ENCODE measurements at places on chromosomes 1 and 21.

DNA sequence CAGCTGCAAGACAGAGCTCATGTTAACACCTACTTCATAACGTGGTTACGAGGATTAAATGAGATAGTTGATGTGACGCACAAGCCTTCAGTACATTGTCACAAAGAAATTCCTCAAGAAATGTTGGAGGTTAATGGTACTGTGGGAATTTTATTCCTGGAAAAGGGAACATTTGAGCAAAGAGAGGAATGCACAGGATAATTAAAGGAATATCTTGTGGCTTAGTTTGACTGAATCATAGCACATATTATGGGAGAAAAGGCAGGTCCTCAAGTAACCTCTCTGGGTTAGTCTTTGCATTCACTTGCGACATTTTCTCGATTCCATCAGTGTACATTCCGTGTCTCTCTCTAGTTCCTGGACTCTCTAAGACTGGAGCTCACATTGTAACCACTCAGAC, 300.2 kb upstream of the DUSP10 start:
- peak; percentile 28 for DNase-seq

DNA sequence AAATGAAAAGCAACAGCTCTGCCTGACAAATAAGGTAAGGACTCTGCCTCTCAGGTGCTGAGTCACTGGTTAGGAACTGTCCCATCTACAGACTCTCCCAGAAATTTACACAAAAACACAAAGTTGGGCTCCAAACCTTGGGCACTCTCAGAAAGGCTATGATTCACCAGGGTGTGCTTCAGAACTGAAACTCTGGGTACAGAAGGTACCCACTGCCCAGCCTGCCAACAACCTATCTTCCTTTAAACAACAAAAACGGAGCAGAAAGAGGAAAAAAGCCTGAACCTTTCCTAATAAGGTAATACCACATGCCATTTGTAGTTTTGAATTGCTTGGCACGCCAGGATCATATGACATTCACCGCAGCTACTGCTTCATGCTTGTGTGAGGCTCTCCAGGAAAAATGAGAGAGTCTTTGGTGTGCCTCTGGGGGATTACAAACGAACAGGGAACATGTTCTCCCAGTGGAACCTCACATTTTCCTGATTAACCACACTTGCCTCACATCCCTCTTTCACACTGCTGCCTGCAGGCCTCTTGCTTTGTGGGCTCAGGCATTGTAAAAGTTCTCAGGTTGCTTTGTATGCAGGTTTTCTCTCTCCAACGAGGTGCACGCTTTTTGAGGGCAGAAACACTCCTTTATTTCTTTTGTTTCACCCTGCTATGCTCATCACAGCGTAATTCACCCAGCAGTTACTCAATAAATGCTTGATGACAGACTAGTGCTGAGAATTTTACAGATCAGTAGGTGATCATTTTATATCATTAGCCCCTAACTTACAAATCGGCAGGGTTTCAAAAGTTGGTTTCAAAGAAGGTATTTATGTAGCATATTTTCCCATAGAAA, 65.1 kb downstream of the GADD45A start:
- peak; percentile 75 for DNase-seq

DNA sequence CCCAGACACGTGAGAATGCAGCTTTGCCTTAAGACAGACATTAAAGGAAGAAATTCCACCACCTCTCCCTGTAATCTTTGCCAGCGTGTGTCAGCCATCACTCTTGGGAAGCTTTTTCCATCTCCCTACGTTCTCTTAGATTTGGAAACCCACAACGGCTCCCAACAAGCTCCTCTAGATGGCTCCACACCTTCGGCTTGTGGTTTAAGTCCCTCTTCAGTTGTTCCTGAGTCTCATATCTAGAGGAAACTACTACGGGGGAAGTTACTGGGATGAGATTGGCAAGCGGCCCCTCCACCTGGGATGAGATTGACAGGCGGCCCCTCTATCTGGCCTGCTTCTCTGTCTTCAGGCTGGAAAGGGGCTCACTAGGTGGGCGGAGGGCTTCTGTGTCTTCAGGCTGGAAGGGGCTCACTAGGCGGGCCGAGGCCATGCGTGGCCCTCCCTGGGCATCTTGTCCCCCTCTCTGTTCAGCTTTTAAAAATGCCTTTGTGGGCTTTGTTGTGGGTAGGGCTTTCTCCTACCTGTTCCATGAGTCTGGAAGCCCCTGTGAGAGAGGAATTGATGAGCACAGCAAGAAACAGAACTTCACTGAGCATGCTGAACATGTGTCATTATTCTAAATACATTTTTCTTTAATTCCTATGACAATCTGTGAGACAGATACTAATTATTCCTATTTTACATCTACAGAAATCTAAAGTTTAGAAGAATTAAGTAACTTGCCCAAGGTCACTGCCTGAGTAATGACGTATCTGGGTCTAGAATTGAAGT, 670.5 kb downstream of the KIF26B start:
- peak; percentile 30 for DNase-seq

GRCh38 chr1:39755965-39756659, 15.0 kb downstream of the OXCT2 start:
- no peak for DNase-seq

- no peak for DNase-seq
These were observed 10.5 kb downstream of the UCK2 start for GRCh38 chr1:165837838-165838364.

DNA sequence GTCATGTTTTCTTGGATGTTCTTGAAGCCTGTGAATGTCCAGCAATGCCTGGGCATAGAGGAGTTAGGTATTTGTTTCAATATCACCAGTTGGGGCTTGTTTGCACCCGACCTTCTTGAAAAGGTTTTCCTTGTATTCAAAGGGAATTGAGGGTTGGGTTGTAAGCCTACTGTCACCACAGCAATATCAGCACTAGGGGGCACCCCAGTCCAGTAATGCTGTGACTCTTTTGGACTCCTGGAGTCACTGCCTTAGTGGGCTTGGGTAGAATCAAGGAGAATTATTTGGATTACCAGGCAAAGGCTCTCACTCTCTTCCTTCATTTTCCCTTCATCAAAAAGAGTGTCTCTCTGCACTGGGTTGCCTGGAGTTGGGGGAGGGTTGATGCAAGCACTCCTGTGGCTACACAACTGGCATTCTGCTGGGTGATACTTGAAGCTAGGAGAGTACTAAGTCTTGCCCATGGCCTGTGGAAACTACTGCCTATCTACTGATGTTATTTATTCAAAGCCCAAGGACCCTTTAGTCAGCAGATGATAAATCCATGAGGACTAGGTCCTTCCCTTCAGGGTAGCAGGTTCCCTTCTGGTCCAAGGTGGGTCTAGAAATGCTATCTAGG, 34.5 kb downstream of the OR10R2 start:
- DNase-seq, result no peak

GRCh38 chr1:156947818-156948525, 27.5 kb downstream of the LRRC71 start:
- no peak for DNase-seq

DNA sequence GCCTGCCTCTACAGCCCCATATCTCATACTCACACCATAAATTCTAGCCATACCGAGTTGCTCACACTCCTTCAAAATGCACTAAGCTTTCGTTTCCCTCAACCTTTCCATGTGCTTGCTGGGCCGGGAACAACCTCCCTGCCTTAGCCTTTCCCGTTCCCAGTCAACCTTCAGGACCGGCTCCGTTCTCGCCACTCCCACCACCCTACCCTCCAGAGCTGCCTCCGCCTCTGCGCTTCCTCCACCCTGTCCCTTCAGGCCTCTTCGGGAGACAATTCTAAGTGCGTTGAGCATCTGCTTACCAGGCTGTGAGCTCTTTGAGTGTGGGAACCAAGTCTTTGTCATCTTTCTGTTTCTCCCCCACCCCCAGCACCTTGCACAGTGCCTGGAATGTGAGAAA, 31.6 kb downstream of the KCNN3 start:
- no peak for DNase-seq

DNA sequence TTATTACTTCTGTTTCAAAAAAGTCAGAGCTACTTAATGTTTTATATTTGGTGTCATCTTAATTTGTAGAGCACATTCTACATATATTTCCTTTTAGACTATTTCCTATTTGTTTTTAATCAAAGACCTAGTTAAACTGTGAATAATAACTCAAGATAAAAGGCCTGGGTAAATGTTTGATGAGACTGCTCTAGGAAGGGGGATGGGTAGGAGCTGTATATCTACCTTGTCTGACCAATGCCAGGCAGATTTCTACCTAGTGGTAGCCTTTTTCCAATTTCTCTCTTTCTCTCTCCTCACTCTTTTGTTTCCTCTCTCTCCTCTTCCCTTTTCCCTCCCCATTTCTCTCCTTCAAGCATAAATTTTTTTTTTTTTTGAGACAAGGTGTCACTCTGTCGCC, 31.9 kb upstream of the IVNS1ABP start:
- DNase-seq, result no peak

DNA sequence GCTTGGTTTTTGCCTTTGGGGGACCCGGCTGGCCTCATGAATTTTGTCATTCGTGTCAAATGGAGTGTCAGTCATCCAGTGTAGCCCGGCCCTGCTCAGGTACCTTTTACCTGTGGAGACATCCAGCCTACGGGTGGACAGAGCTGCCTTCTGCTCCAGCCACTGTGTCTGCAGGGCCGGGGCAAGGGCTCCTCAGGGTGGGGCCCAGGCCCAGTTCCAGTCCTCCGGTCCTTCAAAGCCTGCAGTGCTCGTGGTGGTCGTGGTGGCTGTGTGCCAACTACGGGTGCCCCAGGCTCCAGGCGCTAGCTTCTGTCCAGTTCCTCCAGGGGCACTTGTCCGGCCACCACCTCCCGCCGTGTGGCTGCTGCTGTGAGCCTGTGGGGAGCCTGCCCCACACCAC, 54.8 kb downstream of the TRIM11 start:
- DNase-seq, result no peak

DNA sequence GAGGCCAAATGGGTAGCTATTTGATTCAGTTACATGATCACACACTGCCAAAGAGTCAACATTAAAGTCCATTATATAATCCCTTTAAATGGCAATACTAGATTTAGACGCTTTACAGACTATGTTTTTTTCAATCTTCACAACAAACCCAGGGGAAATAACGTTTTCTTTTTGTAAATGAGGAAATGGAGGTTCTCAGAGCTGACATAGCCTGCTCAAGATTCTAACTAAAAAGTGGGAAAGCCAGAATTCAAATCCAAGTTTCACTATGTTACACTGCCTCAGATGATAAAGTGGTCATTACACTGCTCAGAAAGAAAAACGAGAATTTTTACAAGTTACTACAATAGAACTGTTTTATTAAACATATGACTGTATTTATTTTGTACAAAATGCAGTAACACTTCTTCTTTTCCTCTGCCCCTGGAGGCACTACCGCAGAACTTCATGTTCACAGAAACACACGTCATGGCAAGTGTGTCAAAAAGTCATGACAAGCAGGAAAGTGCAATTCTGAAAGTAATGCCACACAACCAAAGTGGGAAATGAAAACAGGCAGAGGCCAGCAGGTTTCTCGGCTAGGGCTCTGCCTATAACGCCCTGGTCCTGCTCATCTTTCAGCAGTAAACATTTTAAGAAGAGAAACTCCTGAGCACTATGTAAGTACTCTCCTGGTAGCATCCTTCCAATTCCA, 19.0 kb downstream of the THEMIS2 start:
- DNase-seq, result no peak

- no peak for DNase-seq
These were observed 212.8 kb upstream of the RAB4A start for GRCh38 chr1:229058111-229058561.
